HL-60 (cell line): ENCODE measurements at places on chromosomes 6 and 20.
A peak's percentile ranks its signal among the peaks of the same experiment; 100 is the strongest.

- DNase-seq: no peak
Measured at GRCh38 chr20:57830515-57830895, 120.7 kb upstream of the PMEPA1 start.

DNA sequence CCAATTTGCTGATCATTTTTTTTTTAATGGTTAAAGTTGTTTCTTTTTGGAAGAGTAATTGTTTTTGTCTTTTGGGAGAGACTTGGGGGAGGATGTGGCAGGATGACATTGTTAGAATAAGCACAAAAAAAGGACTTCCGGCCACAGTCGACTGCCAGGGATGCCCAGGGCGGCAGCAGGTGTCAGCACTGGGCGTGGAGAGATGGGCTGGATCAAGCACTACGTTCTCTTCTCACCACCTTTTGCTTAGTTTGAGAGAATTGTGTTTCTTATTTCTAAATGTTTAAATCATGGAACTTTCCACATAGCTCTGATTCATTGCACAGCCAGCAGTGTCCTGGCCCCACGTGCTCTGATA, 104.6 kb upstream of the FRMD1 start:
- DNase-seq: no peak

DNA sequence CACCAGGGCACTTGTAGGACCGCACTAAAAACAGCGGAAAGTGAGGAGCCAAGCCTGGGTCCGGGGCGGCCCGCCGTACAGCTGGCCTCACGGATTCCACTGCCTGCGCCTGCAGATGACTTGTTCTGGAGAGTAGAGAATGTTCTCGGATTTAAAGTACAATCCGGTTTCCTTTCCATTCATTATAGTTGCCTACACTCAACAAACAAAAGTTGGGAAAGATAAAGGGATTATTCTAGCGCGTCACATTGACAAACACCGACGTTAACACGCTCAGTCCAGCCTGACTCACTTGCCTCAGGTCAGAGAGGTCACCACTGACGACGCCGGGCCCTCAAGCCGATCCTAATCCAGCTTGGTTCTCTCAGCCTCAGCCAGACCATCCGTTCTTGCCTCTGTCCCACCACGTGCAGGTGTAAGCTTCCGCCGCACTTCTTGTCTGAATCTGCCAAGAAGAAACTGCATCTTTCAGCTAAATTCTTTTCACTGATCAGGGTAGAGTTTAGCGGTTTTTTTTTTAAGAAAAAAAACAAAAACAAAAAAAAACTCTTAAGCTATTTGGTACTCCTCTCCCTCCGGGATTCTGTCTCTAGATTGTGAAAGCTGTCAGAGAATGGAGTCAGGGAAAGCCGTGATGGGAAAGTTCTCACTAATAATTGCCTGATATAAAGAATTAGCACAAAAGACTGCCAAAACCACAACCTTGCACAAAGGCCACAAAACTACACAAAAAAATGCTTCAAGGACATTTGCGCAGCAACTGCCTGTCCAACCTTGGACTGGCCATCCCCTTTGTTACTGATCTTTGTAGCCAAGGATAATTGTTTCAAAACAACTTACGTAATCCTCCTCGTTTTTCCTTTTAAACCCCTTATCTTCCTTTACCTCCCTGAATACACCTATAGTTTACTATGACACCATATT, 1.1 kb upstream of the PHF10 start:
- peak; percentile 9 for DNase-seq

DNA sequence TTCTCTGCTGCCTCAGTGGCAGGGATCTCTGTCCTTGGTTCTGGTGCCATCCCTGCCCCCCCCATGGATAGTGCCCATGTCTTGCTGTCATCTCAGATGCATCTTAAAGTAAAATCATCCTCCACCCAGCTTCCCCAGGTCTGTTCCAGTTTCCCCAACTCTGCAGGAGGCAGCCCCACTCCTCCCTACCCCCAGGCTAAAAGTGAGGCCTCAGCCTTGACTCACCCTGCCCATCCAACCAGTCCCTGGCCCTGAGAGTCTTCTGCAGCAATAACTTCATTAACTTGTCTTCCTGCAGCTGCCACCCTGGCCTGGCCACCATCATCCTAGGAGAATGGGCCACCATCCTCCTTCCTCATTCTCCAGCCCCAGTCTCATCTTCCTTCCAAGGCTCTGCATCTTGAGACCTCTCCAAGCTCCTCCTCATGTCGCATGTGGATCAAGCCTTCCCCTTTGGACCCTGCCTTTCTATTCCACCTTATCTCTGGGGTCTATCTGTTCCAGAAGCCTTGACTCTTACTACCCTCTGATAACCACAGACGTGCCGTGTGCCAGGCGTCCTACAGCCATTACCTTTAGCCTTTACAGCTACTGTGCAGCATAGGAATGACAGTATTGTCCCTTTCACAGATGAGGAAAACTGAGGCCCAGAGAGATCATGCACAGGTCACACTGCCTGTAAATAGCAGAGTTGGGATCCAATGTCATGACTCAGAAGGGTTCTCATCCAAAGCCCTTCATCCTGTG, 2.0 kb upstream of the PNPLA1 start:
- no peak for DNase-seq

DNA sequence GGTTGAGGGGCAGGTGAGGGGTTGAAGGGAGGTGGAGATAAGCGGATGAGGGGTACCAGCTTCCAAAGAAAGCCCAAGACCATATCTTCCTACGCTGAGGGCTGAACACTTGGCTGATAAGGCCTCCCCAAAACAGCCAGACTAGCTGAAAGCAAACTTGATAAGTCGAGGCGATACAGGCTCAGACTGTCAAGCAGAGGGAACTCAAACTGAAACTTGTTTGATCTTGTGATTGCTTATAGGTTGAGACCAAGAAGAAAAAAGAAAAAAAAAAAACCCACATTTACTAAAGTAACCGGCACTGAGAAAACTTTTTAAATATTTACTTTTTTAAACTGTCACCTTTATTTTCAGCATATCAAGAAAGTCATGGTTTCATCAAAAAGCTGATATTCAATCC, 73.6 kb downstream of the TRERF1 start:
- DNase-seq: no peak

GRCh38 chr20:55830121-55830827, 175.0 kb downstream of the CBLN4 start:
- DNase-seq: no peak

DNA sequence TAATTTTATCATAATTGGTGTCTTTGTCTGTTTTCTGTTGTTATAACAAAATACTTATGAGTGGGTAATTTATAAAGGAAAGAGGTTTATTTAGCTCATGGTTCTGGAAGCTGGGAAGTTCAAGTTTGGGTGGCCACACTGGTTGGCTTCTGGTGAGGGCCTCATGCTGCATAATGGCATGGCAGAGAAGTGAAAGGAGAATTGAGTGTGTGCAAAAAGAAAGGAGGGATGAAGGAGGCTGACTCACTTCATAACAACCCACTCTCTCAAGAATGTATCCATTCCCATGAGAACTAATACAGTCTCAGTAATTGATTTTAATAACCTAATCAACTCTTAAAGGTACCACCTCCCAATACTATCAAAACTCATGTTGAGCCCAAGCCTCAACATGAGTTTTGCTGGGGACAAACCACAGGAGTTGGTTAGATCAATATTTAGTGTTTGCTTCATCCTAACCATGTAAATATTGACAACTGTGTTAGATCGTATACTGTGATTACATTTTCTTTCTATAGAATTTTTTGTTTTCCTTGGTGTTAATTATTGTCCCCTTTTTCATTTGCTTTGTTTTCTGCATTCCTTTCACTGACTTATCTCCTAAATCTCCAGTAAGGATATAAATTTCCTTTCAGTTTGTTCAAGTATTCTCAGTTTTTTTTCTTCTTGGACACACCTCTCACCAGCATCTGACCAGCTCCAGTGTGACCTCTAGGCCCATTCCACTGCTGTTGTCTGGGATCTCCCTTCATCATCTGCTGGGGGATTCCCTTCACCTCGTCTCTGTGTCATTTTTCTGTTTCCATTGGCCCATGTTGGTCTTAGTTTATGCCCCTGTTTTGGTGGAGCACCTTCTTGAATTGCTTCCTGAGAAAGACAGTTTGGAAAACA, 54.8 kb upstream of the SCGN start:
- DNase-seq: no peak

DNA sequence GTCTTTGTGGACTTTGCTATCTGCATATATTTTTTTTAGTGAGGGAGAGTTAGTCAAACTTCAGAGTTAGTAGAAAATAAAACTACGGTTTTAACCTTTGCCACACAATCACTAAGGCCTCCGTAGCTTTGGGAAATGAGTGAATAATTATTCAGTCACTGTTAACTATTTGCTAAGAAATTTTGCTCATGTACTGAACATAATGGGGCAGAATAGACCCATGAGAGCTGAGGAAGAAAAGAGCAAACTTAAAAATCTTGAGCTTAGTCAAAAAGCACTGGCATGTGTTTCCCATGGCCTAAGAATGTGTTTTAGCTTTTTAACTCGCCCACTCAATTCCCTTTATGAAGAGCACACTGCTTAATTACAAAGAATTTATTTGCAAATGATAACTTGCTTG, 60.4 kb upstream of the SUPT3H start:
- no peak for DNase-seq

DNA sequence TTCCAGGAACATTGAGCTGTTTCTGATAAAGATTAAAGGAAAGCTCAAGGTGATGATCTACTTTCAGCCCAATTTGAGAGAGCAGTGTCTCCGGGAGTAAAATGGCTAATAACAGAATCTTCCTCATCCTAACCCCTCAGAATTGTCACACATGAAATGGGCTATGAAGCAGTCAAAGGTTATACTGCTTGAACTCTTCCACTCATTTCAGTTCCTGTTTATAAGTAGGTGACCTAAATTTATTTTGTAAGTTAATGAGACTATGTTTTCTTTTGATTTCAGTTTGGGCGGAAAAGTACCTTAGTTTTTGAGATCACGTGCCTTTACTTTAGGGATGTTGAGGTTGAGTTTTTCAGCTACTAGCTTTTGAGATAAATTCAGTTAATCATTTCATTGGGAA, 47.2 kb downstream of the QKI start:
- no peak for DNase-seq

GRCh38 chr6:124963416-124963785, 1.2 kb downstream of the RNF217 start:
- DNase-seq: no peak

DNA sequence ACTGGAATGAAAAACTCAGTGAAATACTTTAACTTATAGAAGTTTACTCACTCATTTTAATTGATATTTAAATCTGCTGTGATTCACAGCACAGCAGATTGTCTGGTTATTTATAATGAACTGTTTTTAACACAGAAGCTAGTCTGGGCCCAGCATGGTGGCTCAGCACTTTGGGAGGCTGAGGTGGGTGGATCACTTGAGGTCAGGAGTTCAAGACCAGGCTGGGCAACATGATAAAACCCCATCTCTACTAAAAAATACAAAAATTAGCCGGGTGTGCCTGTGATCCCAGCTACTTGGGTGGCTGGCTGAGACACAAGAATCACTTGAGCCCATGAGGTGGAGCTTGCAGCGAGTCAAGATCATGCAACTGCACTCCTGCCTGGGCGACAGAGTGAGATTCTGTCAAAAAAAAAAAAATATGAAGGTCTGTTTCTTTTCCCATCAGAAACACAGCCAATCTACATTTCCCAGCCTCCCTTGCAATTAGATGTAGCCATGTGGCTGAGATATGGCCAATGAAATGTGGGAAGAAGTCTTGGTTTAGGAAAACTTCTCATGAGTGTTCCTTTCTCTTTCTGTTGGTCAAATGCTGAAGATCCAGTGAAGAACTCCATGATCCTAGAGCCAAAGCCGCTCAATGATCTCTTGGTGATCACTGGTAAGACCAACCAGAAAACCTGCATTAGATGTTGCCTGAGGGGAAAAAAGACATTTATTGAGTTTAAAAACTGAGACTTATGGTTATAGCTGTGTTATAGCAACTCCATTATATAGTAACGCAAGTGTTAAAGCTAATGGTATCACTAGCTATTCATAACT, 31.3 kb upstream of the BTN3A2 start:
- DNase-seq: no peak

- DNase-seq: no peak
Measured at GRCh38 chr6:17519120-17519519, 81.0 kb upstream of the FAM8A1 start.

GRCh38 chr6:16441262-16441661, 202.9 kb downstream of the GMPR start:
- no peak for DNase-seq

GRCh38 chr6:75386050-75386770, 101.6 kb upstream of the TMEM30A start:
- peak; percentile 5 for DNase-seq

DNA sequence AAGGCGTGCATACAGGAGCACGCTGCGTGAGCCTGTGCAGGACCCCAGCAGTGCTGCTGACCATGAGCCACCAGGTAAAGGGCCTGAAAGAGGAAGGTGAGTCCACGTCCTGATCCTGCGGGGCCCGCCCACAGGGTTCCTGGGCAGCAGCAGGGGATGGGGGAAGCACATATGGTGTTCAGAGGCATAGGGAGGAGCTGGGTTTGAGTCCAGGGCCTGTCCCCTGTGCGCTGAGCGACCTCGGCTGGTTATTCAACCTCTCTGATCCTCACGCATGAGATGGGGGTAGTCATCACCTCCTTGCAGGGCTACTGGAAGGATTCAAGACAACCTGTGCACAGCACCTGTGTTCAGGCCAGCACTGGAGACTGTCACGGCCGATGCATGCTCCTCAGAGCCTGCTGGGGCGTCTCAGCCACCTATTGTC, at the start of gene TMC2:
TSS of gene TMC2 (plus strand) at position 14 of the 427 bp plus-strand sequence. CDS start at position 63, 49 bp downstream.
- DNase-seq: no peak

- DNase-seq: no peak
Measured at GRCh38 chr6:121510568-121511177, 75.2 kb downstream of the GJA1 start.

DNA sequence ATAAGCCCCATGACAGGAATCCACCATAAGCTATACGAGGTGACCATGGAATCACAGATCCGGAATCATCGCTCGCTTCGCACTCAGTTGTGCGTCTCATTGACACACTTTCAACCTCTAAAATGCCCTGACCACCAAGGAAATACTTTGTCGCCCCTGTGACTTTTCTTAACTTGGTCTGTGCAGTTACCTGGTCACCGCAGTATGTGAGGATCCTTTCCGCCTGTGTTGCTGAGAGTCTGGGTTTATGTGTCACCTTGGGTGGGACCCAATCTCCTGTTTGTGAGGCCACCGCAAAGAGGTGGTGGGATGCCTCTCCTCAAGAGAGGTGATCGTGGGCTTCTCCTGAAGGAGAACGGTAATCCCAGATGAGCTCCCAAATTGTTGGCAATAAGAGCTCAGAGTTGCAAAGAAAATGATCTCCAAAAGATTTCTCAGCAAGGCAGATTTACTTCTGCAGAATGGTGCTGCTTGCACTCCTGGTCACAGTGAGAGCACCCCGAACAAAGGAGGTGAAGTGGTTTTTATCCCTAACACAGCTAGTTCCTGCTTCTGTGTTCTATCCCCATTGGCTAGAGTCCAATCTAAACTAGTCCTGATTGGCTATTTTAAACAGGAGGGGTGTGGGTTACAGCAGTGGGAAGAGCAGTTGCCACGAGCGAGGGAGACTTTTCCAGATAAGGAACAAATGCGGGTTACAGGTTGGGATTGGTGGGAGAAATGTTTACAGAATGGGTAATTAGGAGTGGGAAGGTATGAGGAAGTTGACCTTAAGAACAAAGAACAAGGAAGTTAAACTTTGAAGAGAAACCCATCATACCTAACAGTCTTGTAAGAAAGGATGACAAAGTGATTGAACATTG, 9.1 kb upstream of the ZNFX1 start:
- DNase-seq: peak; percentile 47
